ENCODE measurements at places on chromosomes 12 and 14.

DNA sequence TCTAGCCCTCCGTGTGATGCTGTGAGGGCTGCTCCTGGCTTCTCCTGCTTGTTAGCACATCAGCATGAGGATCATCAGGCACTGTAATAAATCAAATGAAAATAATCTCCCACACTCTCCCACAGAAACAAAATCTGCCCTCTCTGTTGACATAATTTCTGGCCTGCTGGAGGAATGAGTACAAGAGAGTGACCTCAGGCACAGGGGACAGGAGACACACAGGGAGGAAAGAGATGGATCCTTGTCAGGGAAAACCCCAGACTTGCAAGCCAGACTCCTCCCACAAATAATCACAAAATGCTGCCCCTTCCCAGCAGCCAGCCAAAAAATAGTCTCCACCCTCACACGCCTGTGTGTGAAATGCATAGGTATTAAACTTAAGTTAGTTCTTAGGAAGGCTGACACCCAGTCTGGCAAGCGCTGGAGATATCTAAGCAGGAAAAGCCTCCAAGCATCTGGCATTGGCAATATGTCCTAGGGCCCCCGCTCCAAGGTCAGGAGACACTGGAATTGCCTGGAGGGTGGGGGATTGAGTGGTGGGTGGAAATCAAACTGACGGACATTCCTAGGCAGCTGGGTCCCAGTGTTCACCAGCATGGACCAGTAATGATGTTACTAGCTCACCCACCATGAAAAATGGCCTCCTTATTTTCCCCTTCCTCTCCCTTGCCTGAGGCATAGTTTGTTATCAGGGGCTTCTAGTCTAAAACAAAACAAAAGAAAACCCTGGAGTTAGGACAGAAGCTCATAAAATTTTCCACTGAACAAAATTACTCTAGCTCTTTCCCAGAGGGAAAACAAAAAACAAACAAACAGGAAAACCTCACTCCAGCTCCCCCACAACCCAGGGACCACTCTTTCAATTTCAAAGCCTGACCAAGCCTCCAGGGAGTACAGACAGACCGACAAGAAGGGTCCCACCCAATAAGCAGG, 22.0 kb downstream of the SMUG1 start:
- no peak for DNase-seq

GRCh38 chr12:116247377-116247776, 30.1 kb downstream of the MED13L start:
- no peak for DNase-seq

DNA sequence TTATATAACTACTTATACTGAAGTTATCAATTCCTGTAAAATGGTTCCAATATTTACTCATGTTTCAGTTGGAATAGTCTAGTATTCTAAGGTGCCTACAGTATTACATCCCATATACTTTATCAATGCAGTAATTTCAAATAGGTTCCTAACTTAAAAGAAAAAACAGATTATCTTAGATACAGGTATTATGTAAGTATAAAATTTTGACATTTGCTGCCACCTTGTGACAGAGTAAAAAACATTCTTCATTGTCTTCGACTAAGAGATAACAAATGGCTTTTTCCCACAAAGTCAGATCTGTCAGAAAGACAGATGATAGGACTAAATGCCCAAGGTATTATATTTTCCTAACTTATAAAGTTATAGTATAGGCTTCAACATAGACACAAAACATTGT, 78.7 kb downstream of the TXNDC16 start:
- no peak for DNase-seq

DNA sequence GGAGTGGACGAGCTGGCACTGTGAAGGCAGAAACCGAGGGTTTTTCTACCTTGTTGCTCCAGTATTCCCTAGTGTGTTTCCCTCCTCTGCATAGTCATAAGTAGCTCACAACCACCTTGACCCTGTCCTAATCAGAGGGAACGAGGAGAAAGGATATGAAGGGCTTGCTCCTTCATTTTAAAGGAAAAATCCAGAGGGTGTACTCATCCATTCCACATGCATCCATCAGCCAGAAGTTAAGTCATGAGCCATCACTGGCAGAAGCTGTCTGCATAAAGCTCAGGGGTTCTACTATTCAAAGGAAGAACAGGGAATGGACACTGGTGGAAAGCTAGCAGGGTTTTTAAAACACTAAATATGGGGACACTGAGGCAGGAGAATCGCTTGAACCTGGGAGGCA, 84.3 kb upstream of the FOXN3 start:
- no peak for DNase-seq

GRCh38 chr12:74619884-74620283, 82.2 kb downstream of the ATXN7L3B start:
- DNase-seq, result no peak

- DNase-seq, result no peak
Observed at GRCh38 chr14:28785096-28785952, 18.7 kb downstream of the FOXG1 start.

DNA sequence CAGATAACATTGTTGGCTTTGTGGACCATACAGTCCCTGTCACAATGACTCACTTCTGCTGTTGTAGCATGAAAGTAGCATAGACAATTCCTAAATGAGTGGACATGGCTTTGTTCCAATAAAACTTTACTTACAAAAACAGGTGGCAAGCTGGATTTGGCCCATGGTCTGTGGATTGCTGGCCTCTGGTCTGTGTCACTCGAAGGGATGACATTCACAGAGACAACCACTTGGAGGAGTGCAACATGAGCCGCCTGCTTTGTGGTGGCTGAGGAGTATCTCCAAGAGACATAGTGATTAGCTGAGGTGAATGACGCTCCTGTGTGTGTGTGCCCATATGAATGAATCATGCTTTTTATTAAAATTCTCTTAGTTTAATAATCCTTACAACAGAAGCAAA, 81.3 kb upstream of the NRXN3 start:
- DNase-seq, result no peak

- no peak for DNase-seq
Observed at GRCh38 chr14:38278035-38278434, 22.1 kb upstream of the CLEC14A start.

- DNase-seq, result no peak
Observed at GRCh38 chr12:68011206-68011881, 22.1 kb downstream of the IFNG-AS1 start.

DNA sequence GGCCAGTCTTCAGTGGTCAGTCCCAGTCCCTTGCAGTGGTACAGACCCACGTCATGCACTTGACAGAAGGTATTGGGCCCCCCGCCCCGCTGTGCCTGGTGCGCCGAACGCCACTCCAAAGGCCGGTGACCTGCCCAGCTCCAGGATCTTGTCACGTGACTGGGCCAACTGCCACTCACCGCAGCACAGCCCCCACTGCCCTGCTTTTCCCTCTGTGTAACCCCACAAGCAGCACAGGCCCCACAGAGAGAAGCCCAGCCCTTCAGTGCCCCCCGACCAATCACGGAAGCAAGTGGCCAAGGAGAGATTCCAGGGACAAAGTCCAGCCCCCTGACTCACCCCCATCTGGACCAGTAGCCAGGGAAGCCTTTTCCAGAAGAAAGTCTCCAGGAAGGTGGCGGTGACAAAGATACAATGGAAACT, 498 bp downstream of the GPR132 start:
- DNase-seq, result no peak

DNA sequence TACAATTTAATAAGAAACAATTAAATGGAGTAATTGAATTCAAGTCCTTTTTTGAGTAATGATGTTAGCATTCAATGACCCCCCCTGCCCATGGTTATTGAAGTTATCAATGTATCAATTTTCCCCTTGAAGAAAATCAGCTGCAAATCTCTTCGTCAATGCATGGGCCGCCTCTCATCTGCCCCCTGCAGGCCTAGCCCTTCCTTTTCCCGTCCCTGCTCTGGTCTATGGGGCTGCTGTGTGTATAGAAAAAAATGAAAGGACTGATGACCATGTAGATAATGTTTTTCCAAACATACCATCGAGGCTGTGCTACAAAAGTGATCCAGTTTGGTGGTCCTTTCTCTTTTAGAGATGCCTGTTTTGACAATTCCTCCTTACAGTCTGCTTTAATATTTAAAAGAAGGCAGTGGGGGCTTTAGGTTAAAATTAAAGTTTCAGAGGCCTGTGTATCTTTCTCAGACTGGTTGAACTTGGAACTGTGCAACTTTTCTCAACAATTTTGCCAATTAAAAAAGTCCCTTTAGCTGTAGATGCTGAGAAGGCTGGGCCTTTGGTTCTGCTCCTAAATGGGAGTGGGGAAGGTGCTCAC, 98.4 kb downstream of the APAF1 start:
- no peak for DNase-seq

- no peak for DNase-seq
Observed at GRCh38 chr12:2640709-2641108, 154.1 kb upstream of the FKBP4 start.

GRCh38 chr14:55877942-55878341, 240.3 kb upstream of the PELI2 start:
- no peak for DNase-seq

DNA sequence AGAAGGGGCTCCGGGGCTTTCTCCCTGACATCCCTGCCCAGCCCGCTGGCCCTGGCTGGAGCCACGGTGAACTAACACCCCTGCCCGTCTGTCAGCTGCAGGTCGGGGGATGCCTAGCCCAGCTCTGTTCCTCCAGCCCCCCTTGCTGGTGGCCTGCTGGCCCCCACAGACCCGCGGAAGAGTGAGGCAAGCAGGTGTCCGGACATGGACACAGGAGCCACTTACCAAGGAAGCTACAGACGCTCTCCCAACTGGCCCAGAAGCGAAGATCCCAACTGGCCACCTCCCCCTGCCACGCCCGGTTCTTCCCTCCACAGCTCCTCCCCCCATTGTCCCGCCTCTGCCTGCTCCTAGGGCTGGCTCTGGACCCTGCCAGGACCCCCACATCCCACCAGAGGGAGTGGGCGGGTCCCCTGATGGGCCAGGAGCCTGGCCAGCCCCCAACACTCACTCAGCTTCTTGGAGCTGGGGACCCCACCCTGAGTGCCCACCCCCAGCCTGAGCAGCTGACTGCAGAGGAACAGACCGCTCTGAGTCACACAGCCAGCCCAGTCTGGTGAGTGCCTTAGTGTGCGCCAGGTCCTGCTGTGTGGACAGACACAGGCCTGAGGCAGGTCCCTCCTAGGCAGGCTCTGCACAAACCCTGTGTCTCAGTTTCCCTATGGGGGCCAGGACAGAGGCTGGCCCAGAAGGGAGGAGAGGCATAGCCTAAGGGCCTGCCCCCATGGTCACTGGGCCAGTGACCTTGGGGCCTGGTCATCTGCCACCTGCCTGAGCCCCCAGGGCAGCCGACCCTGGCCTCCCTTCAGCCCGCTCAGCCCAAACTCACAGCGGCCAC, 7.7 kb downstream of the AHNAK2 start:
- DNase-seq, result no peak

GRCh38 chr12:91109148-91109564, 2.1 kb downstream of the LUM start:
- no peak for DNase-seq

DNA sequence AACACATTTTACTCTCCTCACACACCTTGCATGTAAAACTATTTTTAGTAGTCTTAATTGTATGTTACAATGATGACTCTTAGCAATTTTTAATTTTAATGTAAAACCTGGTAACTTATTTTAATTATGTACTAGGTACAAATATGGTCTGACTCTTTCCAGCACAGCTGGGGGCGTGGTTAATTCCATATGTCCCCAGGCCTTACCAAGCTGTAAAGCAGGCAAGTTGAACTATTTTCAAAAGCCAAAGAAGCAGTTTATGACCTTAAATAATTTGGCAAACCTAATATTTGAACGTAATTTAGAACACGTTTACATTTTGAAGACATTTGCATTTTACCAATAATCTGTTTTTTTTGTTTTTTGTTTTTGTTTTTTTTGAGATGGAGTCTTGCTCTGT, 9.3 kb upstream of the ACOT6 start:
- no peak for DNase-seq

DNA sequence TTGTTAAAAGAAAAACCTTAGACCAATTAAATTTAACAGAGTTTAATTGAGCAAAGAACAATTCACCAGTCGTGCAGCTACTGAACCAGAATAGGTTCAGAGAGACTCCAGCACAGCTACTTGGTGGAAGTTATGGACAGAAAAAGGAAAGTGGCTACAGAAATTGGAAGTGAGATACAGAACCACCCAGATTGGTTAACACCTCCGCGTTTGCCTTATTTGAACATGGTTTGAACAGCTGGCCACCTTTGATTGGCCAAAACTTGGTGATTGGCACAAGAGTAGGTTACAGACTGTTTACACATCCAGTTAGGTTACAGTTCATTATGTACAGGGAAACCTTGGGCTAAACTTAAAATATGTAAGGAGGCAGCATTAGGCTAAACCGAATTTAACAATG, 54.9 kb downstream of the SRGAP1 start:
- no peak for DNase-seq

DNA sequence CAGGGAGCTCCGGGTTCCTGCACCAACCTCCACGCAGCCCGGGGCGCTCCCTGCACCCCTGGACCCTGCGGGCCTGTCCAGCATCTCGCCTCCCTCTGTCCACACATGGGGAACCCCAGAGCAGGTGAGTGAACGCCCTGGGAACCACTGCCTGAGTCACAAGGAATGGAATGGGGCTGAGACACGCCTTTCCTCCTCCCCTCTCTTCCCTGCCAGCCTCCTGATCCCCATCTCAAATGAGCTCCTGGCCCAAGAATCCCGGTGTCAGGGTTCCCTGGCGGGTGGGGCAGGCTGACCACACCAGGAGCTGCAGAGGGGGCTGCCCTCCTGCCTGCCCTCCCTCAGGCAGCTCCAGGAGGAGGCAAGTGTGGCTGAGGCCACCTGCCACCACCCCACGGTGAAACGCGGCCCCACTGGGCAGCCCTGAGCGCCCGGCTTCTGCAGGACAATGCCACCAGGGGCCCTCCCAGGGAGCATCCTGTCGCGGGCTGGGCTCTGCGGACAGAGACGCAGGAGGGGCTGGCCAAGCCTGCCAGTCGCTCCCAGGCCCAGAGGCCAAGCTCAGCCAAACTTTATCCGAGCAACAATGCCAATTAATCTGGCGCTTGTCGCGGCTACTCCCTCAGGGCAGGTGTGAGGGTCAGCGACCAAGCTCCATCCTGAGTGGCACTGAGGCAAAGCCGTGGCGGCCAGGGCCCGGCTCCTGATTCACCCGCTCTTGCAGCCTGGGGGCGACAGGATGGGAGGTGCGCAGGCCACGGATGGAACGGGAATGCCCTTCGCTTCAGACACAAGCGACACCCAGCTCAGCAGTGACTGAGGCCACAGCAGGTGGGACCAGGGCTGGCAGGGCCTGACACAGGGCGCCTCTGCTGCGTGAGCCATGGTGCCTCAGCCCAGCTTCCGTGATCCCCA, 44.3 kb downstream of the GALNT9 start:
- DNase-seq, result no peak

GRCh38 chr12:97151481-97151880, 244.4 kb downstream of the NEDD1 start:
- no peak for DNase-seq

GRCh38 chr14:78451319-78451695, 281.1 kb downstream of the NRXN3 start:
- DNase-seq, result no peak

All from stimulated activated CD8-positive, alpha-beta memory T cell treated with anti-CD3 and anti-CD28 coated beads, Interleukin-7, amount 100 ng/mL, for 4 hours (primary cell).